NCI-H2227 treated with DMSO at 0.1 percent for 48 hours (cell line): ENCODE measurements at places on chromosomes 3 and 15.

DNA sequence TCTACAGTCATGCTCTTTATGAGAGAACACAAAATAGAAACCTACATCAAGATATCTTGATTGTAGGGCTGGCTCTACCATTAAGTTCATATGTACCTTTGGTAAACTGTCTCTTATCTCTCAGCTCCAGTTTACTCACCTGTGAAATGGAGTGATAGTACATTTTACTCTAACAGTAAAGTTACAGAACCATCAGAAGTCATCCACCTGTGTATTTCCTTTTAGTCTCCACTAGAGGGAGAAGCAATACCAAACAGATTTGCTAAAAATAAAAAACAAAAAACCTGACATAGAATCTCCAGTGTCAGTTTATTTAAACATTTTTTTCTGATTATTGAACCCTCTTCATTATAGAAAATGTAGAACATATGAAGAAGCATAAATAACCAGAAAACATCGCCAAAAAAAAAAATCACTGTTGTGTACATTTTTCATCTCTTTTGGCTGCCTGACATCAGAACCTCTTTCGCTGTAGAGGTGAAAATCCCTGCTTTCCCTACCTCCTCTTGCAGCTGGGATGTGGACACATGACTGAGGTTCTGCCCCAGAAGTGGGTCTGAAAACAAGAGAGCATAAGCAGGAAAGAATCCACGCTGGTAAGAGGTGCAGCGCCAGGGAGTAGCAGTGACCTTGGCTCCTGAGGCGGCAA is 48.7 kb upstream of the WDR72 start:
- peak; percentile 7 for DNase-seq

- peak; percentile 15 for DNase-seq
Measured at GRCh38 chr3:45664578-45664977, 24.6 kb upstream of the SACM1L start.

DNA sequence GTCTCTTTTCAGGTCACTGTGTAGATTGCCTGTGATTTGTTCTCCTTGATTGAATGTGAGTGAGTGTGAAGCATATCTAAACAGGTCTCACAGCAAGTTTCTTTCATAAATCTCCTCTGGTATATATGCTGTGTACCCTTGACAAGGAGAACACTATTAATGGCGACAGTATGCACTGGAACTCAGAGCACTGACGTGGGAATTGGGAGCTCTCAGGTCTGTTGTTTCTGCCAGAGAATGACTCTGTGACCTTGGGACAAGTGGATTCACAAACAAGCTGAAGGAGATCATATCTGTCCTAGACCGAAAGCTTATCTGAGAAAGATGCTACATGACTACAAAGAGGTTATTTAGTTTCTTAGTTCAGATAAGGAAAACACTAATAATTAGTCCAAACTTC is 326.3 kb upstream of the TPRG1 start:
- DNase-seq, result no peak

DNA sequence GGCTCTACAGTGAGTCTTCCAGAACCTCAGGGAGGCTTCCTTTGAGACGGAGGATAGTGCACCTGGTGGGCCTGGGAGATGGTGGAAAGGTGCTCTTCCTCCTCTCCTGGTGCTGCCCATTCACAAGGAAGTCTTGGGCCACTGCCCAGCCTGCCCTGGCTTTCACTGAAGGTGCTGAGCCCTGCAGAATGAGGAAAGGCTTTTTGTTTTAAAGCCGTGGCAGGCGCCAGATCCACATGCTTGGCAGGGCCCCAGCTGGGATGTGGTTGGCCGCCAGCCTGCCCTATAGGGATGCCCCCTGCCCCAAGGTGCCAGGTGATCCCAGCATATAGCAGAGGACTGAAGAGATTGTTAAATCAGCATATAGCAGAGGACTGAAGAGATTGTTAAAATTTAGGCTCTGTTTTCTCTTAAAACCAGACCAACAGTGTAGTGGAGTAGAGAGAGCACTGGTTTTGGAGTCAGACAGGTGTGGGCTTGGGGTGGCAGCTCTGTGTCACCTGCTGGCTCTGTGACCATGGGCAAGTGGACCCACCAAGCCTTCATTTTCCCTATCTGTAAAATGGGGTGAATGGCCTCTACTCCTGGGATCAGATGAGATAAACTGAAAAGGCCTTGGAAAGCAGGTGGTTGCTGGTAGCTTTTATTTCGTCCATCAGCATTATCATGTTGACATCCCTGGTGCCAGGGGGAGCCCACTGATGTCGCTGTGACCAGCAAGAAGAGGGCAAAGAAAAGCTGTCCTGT is 53.3 kb downstream of the SLC6A6 start:
- DNase-seq, result no peak

GRCh38 chr3:158167737-158168557 is 58.1 kb downstream of the RSRC1 start:
- no peak for DNase-seq

- no peak for DNase-seq
Measured at GRCh38 chr3:197811343-197811742, 20.3 kb downstream of the LRCH3 start.

GRCh38 chr3:126961191-126961790 is 21.6 kb upstream of the PLXNA1 start:
- no peak for DNase-seq

DNA sequence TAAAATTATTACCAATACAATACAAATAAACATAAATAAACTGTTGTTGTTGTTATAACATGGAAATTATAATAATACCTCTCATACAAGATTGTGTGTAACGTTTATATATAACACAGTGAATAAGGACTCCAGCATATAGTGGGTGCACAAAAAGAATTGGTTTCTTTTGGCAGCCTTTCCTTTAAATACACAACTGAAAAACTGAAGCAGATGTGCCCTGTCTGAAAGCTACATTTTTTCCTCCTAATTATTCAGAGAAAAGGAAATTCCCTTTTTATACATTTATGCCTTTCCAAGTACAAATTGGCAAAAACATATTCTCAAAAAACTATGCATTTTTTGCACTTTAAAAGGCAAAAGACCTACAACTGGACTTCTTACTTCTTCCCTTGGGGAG is 928.9 kb upstream of the NR2F2 start:
- DNase-seq, result no peak

DNA sequence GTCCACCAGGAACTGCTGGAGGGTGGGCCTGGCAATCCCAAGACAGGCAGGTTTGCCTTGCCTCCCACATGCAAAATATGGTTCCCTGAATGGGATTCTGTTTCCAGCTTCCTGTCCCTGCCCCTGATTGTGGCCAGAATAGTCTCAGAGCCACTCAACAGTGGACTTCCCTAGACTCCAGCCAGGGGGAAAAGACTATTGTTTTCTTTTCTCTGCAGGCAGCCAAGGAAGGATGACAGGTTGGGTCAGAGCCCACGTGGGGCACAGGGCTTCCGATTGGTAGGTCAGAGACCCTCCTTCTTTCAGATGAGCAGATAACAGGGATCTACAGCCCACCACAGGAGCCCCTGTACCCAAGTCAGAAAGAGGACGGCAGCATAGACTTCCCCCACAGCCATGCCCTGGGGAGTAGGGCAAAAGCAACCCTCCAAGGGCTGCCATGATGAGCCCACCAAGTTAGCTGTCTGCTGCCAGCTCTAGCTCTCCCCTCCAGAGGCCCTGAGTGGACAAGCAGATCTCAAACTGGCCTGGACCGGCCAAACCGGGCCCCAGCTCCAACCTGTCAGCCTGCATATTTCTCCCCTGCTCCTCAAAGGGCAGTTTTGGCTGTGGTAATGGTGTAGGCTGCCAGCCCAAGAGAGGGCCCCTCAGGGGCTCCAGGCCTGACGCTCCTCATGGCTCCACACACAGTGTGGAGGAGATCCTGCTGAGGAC is 6.4 kb downstream of the TLR9 start:
- no peak for DNase-seq

- no peak for DNase-seq
Measured at GRCh38 chr15:89197503-89197971, 23.8 kb downstream of the RLBP1 start.

- peak; percentile 60 for DNase-seq
Measured at GRCh38 chr3:133384331-133385027, 15.4 kb upstream of the BFSP2 start.

GRCh38 chr3:15267502-15267901 is 61.5 kb downstream of the CAPN7 start:
- no peak for DNase-seq

- no peak for DNase-seq
Measured at GRCh38 chr3:177810162-177810623, 612.9 kb upstream of the TBL1XR1 start.

DNA sequence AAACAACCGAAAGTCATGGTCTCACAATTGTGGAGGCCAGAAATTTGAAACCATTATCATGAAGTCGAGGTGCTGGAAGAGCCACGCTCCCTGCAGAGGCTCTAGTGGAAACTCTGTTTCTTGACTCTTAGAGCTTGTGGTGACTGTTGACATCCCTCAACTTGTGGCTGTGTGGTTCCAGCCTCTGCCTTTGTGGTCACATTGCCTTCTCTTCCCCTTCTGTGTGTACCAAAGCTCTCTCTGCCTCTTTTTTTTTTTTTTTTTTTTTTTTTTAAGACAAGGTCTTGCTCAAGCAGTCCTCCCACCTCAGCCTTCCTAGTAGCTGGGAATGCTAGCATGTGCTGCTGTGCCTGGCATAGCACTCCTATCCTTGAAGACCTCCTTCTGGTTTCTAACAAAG is 48.7 kb upstream of the CRTC3 start:
- DNase-seq, result no peak

GRCh38 chr3:191345334-191345733 is 15.0 kb upstream of the UTS2B start:
- no peak for DNase-seq

GRCh38 chr3:137789236-137789635 is 25.1 kb downstream of the SOX14 start:
- no peak for DNase-seq

GRCh38 chr3:49671291-49672288 is 2.6 kb upstream of the APEH start:
- no peak for DNase-seq

- DNase-seq, result no peak
Measured at GRCh38 chr15:57694279-57694678, 12.2 kb upstream of the POLR2M start.

- DNase-seq, result no peak
Measured at GRCh38 chr15:57321973-57322601, 54.2 kb upstream of the CGNL1 start.

DNA sequence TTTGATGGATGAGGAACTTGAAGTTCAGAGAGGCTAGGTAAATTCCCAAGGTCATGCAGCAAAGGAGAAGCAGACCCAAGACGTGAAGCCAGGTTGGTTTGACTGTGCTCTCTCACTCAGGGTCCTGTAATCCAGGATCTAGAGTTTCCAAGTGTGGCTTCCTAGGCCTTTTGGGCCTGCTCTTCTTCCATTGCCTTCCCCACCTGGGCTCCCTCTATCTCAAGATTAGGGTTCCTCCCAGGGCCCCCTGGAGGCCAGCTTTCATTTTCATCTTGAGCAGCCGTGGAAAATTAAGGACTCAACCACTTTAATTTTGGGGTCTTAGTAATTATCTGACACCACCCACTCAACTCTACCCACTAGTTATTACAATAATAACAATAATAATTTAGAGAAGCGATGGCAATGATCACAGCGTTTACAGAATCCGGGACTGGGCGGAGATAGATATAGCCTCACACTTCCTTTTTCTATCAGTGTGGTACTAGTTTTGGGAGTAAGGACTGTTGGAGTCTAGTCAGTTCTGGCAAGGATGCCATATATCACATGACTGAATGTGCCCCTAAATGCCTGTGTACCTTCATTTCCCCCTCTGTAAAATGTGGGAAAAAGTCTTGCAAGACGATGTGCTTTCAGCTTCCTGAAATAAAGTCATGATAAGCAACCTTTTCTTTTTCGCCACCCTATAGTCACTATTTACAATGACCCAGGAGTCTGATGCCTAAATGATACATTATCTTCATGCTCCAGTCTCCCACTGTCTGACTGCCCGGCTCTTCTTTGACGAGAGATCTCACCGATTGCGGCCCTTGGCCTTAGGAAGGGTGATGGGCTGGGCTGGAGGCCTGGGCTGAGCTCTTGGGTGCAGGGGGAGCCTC is 30.2 kb upstream of the MAGEF1 start:
- DNase-seq, result peak; percentile 6

DNA sequence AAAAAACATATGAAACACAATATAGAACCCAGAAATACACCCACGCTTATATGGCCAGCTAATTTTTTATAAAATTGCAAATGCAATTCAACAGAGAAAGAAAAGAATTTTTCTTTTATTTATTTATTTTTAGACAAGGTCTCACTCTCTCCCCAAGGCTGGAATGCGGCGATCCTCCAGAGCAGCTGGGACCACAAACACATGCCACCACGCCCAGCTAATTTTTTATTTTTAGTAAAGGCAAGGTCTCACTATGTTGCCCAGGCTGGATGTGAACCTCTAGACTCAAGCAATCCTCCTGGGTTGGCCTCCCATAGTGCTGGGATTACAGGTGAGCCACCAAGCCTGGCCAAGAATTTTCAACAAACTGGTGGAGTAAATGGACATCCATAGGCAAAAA is 117.9 kb downstream of the SCAPER start:
- DNase-seq, result no peak

GRCh38 chr3:86938416-86939105 is 52.4 kb downstream of the VGLL3 start:
- DNase-seq, result no peak

- no peak for DNase-seq
Measured at GRCh38 chr15:72538931-72539330, 64.8 kb downstream of the ARIH1 start.

DNA sequence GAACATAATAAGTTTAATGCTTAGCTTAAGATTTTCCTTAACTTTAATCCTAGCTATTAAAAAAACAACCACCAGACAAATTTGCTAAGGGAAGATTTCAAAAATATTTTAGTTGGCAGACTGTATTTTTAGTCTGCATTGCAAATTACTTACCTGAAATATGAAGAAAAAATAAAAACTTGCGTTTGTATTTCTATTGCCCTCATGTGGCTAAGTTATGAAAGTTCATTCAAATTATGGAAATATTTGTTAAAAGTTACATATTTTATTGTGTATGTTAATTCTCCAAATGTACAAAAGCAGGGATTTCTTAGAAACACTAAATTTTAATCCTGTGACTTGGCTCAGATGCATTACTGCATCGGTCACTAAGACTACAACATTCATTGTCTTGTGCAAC is 15.0 kb downstream of the GTF2A2 start:
- no peak for DNase-seq

DNA sequence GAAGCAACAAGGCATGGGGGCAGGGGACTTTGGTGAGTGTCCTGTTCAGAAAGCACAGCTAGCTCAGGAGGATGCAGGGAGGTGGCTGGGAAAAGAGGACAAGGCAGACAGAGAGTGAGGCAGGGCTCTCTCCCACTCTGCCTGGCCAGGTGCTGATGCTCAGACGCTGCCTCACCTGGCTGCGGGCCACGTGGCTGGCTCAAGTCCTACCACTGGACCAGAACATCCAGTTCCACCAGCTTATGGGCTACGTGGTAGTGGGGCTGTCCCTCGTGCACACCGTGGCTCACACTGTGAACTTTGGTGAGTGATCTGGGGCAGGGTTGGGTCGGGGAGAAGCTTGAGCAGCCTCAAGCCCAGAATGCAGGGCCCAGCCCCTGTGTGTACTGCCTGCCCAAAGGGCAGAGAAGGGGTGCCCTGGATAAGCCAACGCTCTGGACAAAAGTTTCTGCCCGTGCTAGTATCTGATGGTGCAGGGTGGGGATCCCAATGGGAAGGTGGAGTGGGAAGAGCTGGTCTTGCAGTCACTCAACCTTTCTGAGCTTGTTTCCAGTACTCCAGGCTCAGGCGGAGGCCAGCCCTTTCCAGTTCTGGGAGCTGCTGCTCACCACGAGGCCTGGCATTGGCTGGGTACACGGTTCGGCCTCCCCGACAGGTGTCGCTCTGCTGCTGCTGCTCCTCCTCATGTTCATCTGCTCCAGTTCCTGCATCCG is 20.9 kb downstream of the NOX5 start:
- peak; percentile 4 for DNase-seq

- DNase-seq, result no peak
Measured at GRCh38 chr3:141337523-141337854, 30.8 kb upstream of the ZBTB38 start.

GRCh38 chr3:94046533-94046932 is 16.2 kb downstream of the DHFR2 start:
- DNase-seq, result no peak
